ENCODE measurements at places on chromosomes 16 and 17. TPM values are rescaled to one million over a fixed set of nuclear protein-coding genes. Genes with fewer than 3 reads are reported as not detected.

The TBC1D3K gene
- not detected for total RNA-seq

The TMEM92 gene
- total RNA-seq = 0.26 TPM

The OR3A3 gene
- total RNA-seq = not detected

DNA sequence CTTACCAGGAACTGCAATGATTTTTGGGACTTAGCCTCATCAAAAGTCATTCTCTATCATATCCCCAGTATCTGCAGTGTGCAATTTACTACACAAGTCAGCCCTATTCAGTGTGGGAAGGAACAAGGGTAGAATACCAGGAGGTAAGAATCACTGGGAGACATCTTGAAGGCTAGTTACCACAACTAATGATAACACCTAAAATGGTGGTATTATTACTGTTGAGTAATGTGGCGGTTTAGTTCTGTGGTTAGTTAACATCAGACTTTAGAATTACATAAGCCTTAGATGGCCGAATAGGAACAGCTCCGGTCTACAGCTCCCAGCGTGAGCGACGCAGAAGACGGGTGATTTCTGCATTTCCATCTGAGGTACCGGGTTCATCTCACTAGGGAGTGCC, 567.9 kb upstream of the CDH11 start:
- no peak for DNase-seq

DNA sequence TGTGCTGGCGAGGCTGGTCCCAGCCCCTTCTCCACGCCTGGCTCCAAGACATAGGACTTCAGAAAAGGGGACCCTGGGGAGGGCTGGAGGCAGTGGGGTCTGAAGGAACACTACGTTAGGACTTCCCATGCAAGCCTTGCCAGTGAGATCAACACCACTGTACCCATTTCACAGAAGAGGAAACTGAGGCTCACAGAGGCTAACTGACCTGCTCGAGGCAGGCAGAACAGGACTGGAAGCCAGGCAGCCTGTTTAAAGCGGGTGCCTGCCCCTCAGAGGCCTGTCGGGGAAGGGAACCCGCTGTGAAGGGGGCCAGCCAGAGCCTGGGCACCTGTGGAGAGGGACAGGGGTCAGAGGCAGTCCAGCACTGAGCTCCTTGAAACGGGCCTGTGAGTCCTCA, 32.3 kb downstream of the PEMT start:
- DNase-seq = no peak

DNA sequence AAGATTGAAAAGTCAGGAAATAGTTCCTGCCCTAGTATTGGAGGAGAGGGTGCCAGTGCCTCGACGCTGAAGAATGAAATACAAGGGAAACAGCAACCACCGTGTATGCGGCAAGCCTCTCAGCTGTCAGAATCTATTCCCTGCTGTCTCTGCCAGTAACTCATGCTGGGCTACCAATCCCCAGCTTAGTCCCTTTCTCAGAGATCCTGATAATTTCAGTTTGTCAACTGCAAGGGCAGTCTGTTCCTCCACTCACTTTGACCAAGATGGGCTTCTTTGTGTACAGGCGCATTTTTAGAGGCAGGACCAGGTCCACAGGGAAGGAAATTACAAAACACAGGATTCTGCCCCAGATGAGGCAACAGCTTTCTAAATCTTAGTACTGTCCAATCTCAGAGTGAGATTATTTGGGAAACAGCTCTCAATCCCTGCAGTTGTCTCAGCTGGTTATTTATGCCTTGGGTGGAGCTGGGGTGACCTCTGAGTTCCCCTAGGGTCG, 1.3 kb downstream of the NQO1 start:
- no peak for DNase-seq

The GAS2L2 gene
- under 0.01 TPM for total RNA-seq

- DNase-seq = no peak
These were observed 32.3 kb downstream of the SNTB2 start for GRCh38 chr16:69219279-69219678.

DNA sequence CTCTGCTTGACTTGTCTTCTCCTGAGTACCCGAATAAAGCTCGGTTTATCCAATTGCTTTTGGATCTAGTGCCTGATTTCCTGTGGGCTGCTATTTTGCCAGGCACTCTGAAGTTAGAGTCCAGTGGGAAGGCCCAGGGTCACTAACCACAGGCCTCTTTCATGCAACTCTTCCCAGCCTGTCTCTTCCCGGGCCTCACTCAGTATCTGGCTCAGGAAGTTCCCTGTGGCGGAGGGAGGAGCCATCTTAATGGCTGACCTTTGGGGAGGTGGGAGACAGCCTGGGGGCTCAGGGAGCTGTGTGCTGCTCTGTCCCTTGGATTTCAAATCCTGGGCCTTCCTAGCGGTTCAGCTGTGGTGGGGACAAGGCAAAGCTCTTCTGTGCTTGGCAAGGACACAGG, 328.5 kb downstream of the SLC39A11 start:
- no peak for DNase-seq

The CA5A gene
- not detected for total RNA-seq

GRCh38 chr16:88274847-88275246, 107.9 kb upstream of the ZNF469 start:
- DNase-seq = no peak

DNA sequence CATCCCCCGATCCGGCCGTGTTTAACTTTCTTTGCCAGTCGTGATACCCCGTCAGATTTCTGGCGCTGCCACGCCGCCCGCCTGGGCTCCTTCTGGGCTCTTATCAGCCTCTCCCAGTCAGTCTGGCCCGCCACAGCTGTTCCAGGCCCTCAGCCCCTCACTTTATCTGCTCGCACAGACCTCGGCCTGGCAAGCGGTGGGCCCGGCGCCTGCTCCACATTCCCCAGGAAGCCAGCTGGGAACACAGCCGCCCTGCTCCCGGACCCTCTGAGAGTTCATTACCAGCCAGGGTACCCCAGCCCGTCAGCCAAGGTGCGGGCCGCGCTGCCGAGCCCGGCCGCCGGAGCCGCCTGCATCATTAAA, 157.5 kb downstream of the ZNF423 start:
- DNase-seq = no peak

DNA sequence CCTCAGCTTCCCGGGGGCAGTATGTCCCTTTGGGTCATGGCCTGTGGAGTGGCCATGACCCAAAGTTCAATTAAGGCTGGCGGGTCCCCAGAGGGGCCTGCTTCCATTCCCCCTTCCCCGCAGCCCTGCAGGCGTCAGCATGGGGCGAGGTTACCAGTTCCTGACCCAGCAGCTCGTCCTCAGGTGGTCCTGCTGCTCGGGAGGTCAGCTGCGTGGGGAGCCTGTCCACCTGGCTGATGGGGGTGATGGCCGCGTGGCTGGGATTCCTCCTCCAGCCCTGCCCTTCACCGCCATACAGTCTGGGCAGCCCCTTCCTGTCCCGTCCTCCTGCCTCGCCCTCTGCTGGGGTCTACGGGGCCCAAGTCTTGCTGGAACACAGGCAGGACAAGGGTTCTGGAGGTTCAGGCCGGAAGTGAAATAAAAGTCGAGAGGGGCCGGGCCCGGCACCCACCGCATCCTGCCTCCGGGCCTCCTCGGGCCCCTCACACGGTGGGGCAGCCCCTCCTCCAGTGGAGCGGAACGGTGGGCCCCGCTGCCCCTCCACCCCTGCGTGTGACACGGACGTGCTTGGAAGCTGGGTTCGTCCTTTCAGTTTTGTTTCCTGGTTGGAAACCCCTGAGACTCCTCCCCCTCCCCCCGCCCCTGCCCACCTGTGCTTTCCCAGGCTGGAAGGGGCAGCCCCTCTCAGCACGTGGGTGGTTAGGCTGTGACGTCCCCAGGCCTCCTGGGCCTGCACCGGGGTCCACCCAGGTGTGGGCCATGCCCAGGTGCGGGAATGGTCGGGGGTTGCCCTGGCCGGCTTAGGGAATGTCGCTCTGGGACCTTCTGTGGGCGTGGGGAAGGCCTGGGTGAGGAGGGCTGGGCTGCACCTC, 6.8 kb downstream of the UBALD2 start:
- no peak for DNase-seq

GRCh38 chr17:37551788-37552187, 57.4 kb downstream of the SYNRG start:
- peak; percentile 94 for DNase-seq

DNA sequence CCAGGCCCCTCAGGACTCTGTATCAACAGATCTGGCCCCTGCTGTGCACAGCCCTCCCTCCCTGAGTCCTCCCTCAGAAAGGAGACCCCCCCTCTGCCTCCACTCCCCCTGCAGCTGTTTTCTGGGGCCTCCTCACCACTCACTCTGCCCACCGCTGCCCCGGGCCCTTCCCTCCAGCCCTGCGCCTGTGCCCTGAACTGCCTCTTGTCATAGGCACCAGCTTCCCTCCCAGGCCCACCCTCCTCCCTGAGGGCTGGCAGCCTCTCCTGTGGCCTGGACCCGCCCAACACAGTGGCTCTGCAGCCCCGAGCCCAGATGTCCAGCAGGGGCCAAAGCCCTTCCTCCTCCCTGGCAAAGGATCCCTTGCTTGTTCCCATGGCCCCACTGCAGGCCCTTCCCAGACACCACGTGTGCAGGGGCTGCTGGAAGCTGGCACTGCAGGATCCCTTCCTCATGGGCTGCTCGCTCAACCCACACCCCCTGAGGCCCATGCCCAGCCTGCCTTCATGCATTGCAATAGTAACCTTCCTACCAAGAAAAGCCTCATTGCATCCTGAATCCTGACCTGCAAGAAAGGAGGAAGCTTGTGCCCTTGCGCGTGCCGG, 25.8 kb downstream of the GNPTG start:
- DNase-seq = no peak

The ACE gene
- not detected for total RNA-seq

- DNase-seq = peak; percentile 41
These were observed 2.3 kb upstream of the SHISA6 start for GRCh38 chr17:11238705-11239104.

DNA sequence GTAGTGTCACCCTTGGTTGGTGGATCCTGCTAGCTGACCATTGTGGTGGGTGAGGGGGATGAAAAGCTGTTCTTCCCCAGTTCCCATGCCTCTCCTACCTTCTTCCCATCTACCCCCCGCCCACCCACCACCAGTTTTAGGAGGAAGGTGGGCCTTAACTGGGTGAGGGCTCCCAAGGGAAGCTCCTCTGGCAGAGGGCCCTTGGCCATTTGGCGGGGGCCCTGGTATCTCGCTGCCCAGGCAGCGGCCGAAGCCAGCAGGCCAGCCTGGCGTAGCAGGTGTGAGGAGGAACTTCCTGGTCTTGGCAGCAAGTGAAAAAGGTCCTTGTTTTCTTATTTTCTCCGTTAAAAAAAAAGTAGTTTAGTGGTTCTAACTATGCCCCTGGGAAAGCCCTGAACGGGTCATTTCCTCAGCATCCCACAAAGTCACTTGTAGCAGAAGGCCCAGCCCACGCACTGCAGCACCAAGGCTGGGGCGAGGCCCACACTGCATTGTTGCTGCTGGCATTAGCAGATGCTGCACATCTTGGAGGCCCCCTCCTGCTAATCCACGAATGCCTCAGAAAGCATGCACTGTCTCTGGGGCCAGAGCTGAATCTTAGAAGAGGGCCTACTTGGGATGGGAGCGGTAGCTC, 72.5 kb downstream of the MPRIP start:
- DNase-seq = no peak

The CDH5 gene
- total RNA-seq = not detected

DNA sequence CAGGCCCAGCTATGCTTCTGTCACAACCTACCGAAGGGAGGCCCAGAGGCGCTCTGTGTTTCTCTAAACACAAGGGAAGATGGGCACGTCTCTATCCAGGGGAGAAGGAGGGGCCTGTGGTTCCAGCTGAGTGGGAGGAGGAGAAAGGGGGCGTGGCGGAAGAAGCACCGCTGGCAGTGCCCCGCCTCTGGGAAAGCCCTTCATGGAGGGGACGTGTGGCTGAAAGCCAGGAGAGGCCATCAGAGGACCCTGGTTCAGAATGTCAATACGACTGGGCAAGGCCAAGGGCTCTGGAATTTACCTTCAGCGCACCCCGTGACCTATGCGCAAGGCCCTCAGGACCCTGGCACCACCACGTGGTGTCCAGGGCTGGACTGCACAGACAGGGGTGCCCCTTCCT, 12.3 kb upstream of the SLC38A8 start:
- DNase-seq = no peak

The SOX8 gene
- under 0.01 TPM for total RNA-seq

The SLC25A10 gene
- 20.3 TPM for total RNA-seq

The NPIPB9 gene
- 1.6 TPM for total RNA-seq

The EIF1 gene
- 191 TPM for total RNA-seq

GRCh38 chr17:19003543-19004420, 782 bp downstream of the FAM83G start:
- peak; percentile 29 for DNase-seq

GRCh38 chr17:7356072-7356549, 1.2 kb downstream of the TMEM95 start:
- peak; percentile 82 for DNase-seq

GRCh38 chr16:19118938-19119431, 5.2 kb downstream of the ITPRIPL2 start:
- peak; percentile 85 for DNase-seq

DNA sequence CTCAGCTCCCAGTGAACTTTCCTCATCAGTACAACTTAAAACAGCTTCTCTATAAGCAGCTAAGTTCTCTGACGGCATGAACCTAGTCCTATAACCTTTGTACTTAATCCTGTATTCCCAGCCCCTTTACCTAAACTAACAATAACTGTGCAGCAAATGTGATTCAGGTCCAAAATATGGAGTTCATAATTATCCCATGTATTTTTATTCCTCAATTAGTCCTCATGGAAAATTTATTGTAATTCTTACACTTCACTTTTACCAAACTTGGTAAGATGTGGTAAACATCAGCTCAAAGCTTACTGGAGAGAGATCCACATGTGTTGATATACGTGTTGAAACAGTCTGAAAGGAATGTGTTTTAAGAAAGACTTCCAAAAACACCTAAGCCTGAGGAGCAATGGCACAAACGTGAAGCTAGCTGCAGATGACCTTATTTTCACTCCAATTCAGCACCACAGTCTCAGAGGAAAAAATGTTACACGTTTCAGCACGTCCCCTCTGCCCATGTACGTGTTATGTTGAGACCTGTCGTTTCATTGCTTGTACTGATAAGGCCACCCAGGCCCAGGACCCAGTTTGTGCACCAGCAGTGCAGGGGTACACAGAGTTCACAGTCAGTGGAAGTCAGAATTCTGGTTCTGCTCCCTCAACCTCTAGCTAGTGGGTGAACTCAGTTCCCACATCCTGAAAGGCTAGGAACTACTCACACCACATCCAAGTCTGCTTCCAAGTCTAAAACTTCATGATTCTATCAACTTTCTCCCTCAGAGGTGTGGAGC, 7.1 kb downstream of the USP31 start:
- peak; percentile 95 for DNase-seq

The SETD6 gene
- 23.2 TPM for total RNA-seq

The OMG gene
- not detected for total RNA-seq

DNA sequence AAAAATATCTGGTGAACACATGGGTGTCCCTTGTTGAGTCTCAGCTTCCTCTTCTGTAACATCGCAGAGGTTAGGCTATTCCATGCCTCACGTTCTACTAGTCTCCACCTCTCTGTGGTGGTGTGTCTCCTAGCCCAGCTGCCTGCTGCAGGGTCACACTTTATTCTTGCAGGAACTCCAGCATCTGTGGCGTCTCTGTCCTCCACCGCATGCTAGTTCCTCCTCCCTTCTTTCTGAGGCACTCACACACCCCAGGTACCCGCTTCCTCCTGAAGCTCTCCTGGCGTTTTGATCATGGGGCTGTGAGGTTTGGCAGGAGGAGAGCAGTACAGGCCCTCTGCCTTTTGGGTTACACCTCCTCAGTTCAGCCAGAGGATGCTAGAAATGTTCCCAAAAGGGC, 9.9 kb upstream of the TEX2 start:
- no peak for DNase-seq

GRCh38 chr17:72393553-72393952, 272.7 kb downstream of the SOX9 start:
- DNase-seq = peak; percentile 87

GRCh38 chr17:83118071-83118841, 38.8 kb downstream of the METRNL start:
- DNase-seq = no peak

The GRAP gene
- total RNA-seq = not detected

The TLCD3B gene
- total RNA-seq = not detected
